ENCODE measurements at places on chromosomes 13 and 19.

DNA sequence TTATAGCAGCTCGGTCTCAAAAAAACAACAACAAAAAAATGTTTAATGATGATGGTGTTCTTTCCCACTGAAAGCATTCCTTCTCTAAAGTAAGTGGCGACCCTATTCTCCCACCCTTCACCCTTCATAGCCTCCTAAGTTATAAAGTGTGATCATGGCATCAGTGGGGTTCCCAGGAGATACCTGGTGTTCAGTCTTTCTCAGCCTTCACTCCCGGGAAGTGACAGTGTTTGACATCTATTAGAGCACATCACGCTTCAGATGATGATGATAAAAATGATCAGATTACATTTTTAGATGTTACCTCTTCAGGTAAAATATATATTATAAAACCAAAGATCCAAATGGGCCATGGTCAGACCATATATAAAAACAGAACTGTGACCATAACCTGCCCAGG, 51.0 kb downstream of the TGDS start:
- DNase-seq: no peak

DNA sequence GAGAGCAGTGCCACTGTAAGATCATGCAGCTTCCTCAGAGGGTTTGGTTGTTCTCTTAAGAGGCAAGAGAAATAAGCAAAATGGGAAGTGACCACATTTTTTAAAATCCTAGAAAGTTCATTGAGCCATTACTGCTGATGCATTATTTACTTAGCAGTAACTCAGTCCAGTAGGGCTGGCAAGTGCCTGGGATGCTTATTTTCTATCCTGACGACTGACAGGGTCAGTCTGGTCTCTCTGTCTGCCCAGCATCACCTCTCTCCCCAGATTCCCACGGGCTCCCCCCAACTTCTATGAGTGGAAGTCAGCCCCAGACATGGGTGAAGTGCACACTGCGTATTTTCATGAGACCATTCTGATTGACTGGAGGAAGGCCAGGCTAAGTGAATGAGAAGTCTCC, 10.4 kb downstream of the SHISA2 start:
- DNase-seq: no peak

DNA sequence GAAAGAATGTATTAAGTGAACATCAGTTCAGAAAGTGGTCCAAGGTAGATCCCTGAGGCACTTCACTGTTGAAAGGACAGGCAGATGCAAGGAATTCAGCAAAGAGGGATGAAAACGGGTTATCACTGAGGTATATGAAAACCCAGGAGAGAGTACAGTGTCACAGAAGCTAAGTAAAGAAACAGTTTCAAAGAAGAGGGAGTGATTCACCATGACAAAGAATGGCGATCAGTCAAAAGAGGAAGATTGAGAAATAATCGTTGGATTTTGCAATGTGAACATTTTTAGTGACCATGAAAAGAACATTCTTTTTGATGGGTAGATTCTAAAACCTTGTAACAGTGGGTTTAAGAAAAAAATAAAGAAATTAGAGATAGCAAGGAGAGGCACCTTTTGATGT, 99.3 kb downstream of the EPSTI1 start:
- no peak for DNase-seq

DNA sequence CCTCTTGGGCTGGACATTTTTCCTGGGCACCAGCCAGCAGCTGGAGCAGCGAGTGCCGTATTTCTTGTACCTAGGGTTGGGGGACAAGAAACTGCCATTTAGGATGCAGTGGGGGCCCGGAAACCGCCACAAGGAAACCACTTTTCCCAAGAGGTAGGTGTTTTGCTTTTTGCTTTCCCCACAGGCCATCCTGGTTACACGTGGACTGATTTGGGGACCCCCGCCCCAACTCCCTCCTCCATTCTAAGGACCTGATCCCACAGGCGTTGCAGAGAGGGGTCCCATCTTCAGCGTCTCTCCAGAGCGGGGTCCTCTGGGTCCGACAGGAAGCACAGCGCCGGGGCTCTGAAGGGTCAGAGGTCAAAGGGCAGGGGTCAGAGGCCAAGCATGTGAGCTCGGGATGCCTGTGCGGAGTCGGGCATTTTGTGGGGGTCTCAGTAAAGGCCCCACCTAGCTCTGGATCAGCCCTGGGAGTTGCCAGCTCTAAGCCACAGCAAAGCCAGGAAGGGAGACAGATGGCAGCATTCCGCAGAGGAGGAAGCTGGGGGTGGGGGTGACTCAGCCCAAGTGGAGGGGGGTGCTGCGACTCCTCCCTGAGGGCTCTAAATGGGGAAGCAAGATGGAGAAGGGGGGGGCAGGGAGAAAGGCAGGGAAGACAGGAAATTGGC, 4.3 kb downstream of the ZGLP1 start:
- no peak for DNase-seq

GRCh38 chr19:36169084-36169760, 17.0 kb upstream of the COX7A1 start:
- DNase-seq: no peak

GRCh38 chr19:51124729-51125128, at the start of gene SIGLEC9:
SIGLEC9 (plus strand) TSS chr19:51124906; CDS start chr19:51124975, 69 bp downstream.
- DNase-seq: no peak

DNA sequence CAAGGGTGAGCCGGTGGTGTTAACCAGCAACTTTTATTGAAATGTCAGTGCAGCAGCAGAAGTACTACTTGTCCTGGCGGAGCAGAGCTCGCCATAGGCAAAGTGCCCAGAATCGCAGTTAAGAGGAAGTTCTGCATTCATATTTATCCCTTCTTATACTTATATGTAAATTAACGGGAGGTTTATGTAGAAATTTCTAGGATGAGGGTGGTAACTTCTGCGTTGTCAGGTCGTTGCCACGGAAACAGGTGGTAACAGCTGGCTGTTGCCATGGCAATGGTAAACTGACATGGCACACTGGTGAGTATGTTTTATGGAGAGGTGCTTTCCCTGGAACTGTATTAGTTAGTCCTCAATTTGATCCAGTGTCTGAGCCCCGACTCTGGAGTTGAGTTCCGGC, 2494.9 kb upstream of the PCDH20 start:
- DNase-seq: no peak

DNA sequence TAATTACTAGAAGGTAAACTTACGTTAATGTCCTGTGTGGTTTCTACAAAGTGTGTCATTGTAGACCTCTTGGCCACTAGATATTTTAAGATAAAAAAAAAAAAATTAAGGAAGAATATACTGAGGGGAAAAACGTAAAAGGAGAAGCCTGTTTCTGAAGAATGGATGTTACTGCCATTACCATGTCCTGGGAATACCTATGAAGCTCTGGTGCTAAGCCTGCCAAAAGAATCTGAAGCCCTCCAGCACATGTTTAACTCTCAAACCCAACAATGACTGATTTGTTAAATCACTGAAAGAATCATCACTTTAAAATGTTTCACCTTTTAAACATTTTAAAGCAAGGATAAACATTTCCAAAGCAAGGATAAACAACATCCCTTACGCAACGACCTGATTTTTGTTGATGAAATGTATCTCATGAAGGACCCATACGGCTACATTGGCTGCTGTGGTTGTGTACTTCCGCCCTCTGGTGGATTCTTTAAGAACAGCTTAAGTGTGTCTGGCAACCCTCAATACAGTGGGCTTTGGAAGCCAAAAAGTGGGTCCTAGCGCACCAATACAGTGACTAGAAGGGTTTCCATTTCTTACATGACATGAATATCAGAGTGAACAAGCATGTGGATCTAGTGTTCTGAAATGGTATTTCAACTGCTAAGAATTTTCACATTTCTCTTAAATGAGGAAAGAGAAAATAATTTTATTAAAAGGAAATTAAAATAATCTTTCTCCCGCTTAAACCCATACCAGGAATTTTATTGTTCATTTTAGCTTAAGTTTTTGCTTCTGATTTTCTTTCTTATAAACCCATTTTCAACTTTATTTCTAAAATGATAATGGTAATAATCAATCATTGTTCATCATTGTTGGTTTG, 74.5 kb upstream of the RAP2A start:
- no peak for DNase-seq

DNA sequence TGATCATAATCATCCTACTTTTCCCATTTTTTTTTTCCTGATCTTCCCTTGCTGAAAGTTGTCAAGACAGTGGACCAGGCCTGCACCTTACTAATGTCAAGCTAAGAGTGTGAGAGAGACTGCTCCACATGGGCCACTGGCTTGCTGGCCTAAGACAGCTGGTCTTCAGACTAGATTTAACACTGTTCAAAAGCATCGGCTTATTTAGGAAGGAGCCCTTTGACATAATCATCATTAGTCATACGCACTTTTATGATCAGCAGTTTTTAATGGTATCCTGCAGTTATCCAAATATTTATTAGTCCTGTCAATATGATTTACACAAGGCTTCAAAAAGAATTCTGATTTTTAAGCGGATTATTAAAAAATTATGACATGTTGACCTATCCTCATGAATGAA, 270.6 kb downstream of the DNAJC15 start:
- no peak for DNase-seq

GRCh38 chr19:42325896-42326771, 699 bp downstream of the MEGF8 start:
- no peak for DNase-seq

DNA sequence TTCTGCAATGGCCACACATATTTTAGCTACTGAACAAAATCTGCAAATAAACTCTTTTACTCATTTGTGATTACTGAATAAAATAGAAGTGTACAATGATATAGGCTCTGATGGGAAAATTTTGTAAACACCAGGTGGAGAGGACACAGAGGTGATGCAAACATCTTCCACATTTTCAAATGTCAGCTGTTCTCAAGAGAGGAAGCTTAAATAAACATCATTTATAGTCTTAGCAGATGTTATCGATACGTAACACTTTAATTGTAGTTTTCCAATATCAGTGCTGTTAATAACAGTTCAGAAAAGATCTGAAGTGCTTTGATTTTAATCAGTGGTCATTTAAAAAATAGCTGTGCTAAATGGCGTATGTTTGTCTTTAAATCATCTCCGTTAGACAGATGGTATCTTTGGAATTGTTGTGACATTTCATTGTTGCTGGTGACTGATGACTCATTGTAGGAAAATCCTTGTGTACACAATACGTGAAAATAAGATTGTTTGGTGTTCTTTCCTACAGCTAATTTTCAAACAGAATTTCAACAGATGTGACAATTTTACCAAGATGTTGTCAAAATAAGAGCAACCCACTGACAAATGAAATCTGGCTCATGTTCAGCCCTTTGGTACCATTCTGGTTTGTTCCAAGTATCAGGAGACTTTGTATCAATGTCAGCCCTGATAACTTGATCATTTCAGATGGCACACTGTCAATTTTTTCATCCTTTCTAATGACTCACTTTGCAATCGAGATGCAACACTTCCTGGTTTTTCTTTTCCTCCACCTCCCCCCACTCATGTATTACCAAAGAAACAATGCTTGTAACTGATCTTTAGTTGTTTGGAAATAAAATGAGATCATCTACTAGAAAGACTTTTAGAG, 516.0 kb downstream of the DCT start:
- DNase-seq: peak; percentile 14

- DNase-seq: no peak
Observed at GRCh38 chr13:99264051-99264450, 5.9 kb upstream of the GPR18 start.

GRCh38 chr13:29802621-29803020, 47.8 kb downstream of the UBL3 start:
- DNase-seq: no peak
